ENCODE measurements at places on chromosomes 12 and 14.

GRCh38 chr14:52354242-52354641, 40.1 kb downstream of the PTGER2 start:
- no peak for DNase-seq

DNA sequence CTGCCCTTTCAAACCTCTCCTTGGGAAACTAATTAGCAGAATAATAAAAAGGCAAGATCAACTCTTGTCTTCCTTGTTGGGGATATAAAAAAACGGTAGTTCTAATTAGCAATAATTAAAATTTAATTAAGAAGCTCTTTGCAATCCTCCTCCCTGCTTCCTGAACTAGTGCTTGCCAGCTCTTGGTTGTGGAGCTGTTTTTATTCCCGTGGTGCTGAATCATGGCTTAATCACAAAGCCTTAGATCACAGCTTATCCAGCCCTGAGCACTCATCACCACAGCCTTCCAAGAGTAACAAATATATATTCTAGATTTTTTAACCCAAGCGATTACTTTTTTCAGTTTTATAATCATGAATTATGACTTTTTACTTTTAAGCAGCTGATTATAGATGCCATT, 63.2 kb upstream of the INSM2 start:
- no peak for DNase-seq

GRCh38 chr14:58717211-58717610, 79.4 kb downstream of the DACT1 start:
- no peak for DNase-seq

GRCh38 chr14:68459480-68460136, 333.3 kb downstream of the ZFP36L1 start:
- no peak for DNase-seq

GRCh38 chr14:77273796-77274195, 2.8 kb upstream of the NGB start:
- no peak for DNase-seq

DNA sequence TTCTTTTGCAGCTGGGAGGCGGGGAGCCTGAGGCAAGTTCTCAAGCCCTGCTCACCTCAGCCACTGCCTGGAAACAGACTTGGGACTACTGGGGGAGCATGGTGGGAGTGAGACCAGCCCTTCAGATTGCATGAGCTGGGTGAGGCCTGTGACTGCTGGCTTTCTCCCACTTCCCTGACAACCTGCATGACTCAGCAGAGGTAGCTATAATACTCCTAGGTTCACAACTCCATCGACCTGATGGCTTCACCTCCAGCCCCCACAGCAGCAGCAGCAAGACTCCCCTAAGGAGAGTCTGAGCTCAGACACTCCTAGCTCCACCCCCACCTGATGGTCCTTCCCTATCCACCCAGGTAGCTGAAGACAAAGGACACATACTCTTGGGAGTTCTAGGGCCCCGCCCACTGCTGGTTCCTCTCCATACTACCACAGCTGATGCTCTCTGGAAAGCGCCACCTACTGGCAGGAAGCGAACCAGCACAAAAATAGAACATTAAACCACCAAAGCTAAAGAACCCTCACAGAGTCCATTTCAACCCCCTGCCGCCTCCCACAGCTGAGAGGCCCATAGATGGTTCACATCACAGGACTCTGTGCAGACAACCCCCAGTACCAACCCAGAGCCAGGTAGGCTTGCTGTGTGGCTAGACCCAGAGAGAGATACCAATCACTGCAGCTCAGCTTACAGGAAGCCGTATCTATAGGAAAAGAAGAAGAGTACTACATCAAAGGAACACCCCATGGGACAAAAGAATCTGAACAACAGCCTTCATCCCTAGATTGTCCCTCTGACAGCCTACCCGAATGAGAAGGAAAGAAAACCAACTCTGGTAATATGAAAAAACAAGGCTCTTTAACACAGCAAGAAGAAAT, 68.7 kb downstream of the RPAP3 start:
- DNase-seq = no peak

- no peak for DNase-seq
Observed at GRCh38 chr14:100524233-100524932, 62.8 kb downstream of the BEGAIN start.

DNA sequence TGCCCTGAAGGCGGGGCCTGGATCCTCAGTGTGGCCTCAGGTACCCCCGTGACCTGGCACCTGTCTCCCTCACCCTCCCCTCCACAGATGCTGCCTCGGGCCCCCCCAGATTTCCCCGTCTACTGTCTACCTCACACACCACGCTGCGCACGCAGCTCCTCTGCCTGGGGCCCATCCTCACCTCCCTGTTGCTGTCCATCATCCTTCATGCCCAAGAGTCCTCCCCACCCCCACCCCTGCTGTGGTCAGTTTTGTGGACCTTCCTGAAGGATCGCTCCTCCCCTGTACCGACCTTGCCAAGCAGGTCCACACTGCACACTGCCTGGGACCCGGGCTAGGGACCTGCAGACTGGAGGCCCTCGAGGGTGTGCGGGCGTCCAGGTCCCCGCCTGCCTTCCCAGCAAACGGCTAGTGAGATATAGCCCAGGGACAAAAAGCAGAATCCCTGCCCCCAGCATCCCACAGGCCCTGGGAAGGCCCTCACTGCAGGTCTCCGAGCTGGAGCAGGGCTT, 197.4 kb upstream of the DIO3 start:
- no peak for DNase-seq

- peak; percentile 63 for DNase-seq
Observed at GRCh38 chr12:97748298-97748697, 285.7 kb downstream of the RMST start.

- DNase-seq = no peak
Observed at GRCh38 chr14:99806836-99807235, 13.6 kb downstream of the EML1 start.

DNA sequence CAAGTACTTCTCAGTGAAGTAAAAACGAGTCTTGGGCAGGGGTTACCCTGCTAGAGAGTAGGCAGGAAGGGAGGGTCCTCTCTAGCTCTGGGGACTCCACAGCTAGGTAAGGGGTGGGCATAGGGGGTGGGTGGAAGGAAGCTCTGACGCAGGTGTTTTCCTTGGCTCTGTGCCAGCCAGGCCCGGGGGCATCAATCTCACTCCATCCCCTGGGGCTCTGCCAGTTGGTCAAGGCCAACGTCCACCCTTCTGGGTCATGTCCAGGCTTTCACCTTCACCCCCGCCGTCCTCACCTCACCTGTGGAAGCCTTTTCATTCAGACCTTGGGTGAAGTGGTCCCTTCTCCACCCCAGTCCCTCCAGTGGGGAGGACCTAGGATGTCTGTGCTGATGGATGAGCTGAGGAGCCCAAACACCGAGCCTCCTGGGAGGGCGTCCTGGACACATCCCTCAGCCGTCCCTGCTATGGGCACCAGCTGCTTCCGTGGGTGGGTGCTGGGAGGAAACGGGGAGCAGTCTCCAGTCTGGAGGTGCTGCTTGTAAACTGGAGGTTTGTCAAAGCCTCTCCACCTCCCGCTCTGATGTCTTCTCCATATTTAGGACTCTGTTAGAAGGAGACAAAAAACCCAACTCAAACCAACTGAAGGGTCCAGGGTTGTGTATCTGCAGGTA, 71.5 kb upstream of the SFSWAP start:
- no peak for DNase-seq

DNA sequence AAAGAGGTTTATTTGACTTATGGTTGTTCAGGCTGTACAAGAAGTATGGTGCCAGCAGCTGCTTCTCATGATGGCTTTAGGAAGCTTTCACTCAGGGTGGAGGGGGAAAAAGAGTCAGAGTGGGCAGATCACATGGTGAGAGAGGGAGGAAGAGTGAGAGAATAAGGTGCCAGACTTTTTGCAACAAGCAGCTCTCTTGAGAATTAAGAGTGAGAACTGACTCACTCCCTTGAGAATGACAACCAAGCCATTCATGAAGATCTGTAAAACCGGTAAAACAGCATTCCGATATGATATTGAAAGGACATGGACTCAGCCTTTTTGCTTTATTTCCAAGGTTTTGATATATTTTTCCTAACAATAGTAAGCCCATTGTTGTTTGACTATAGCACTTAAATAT, 501.2 kb downstream of the GALC start:
- DNase-seq = no peak

DNA sequence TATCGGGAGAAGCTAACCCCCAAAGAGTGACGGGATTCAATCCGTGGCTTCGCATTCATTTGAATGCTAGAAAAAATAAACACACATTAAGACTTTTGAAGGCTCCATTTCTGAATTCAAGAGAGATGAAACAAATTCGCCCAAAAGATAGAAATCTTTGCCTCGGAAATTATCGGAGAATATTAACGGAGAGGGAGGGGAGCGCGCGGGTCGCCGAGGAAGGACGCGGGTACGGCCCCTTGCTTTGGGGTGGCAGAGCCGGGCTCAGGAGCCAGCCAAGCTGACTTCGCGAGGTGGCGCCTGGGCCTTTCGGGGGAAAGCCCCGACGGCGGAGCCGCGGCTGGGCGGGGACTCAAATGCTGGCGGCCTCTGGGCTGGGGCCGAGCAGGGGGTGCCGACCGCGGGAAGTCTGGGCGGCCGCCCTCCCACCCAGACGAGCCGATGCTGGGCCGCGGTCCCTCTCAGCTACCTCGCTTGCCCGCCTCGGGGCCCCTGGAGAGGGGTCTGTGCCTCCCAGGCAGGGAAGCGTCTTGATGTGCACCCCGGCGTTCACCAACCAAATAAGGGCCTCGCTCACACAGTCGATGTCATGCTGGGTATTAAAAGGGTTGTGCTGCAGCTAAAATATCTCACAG, 14.7 kb downstream of the NKX2-1 start:
- no peak for DNase-seq

DNA sequence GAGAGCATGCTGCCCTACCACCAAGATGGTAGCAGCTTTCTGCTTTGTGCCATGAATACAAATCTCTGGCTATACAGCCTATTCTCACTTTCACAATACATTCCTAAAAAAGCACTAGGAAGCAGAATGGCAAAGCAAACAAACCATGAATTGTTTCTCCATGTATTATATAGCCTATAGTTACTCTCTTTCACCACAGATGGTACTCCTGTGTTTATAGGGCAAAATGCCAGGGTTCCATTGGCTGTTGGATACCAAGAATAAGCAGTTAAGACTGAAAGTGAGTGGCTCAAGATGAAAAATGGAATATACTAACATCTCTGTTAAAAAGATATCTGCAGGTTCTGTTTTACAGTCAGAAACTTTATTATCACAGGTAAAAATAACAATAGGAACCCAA, 11.1 kb downstream of the ARF3 start:
- DNase-seq = peak; percentile 9
